Left ventricle myocardium superior (tissue), 1 donor: ENCODE measurements at places on chromosomes 5 and 9. TPM values are rescaled to one million over a fixed set of nuclear protein-coding genes. Genes with fewer than 3 reads are reported as not detected.

DNA sequence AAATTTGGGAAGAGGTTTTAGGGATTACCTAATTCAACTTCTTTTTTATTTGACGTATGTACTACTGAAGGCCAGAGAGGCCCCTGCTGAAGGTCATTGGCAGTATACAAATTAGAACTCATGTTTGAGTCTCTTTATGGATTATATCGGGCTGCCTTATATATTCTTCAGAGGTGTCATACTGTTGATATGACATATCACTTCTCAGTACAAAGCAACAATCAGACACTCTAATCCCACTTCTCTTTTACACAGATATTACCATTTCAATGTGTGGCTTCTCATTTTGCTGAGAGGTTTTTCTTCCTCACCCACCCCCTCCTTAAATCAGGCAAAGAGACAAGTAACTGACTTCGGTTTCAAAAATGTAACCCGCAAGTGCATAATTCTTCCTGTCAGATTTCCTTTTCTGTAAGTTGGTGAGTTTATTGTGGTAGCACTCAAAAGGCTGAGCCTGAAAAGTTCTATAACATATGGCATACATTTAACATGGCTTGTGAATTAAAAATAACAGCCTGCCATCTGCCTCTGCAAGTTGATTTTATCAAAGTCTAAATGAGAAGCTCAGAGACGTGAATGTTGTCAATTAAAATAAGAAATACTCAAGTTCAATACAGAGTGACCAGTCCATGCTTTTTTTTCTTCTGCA, 163.6 kb upstream of the RORB start:
- DNase-seq = no peak

Gene SPDL1
- total RNA-seq = 3.5 TPM

GRCh38 chr9:136690806-136691261, 3.6 kb upstream of the AGPAT2 start:
- DNase-seq = peak; percentile 88

DNA sequence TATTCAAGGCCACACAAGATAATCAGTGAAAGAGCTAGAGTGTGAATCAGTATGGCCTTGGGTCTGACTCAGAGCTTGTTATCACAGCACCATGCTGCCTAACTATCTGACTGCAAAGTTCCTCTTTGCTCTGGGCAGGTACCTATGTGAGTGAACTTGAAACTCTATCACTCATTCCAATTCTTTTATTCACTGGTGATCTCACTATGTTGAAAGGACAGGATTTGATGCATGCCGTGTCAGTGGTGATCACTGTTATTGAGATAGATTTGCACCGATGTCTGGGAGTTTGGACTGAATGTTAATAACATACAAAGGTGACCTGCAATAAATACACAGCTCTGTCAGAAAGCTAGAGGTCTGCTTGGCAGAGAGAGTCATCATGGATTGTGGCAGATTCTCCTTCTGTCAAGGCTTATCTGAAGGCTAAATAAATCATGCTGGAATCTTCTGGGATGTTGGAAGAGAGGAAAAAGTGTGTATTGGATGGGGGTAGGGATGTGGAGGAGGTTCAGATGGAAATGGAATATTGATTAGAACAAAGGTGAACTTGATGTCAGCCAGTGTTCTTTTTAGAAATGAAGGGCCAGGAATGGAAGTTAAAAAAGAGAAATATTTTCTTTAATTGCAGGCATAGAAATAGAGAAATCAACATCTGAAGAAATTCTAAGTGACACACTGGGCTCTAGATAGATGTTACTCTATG, 91.8 kb upstream of the TNC start:
- no peak for DNase-seq

DNA sequence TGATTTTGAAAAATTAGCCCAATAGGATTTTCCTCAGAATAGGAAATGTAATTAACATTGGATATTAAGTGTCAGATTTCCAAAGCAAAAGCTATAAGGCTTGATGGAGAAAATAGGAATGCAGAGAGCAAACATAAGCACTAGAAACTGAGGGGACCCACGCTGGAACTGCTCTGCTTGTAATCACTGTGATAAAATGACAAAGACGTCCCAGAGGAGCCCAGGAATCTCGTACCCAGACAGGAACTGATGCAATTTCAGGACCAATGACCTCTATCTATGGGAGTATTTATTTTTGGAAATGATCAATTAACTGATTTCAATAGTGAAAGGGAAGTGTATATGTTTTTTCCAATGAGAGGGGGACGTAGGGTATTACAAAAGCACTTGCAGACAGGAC, 714.5 kb upstream of the WWC1 start:
- no peak for DNase-seq

- no peak for DNase-seq
These were observed 2.8 kb downstream of the PLK2 start for GRCh38 chr5:58457050-58457449.

DNA sequence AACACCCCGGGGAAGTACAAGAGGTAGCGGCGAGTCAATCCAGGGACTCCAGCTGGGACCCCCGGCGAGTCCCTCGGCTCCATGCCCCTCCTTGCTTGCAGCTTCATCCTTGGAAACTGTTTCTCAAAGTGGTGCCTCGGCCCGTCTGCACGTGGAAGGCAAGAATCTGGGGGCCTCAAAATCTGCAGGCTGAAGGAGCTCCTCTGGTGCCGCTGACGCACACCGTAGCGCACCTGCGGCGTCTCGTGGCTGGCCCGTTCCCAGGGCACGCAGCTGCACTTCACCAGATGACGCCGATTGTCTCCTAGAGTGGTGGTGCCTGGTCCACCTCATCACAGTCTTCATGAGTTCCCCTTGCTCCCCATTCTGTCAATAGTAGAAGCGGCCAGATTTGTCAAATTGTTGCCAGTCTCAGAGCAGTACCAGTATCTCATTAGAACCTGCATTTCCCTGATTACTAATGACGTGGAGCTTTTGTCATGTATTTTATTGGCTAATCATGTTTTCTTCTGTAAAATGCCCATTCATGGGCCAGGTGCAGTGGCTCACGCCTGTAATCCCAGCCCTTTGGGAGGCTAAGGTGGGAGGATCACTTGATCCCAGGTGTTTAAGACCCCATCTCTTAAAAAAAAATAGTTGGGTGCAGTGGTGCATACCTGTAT, 38.6 kb downstream of the GTF3C4 start:
- no peak for DNase-seq
